ENCODE measurements at places on chromosomes 11 and 22. TPM values are rescaled to one million over a fixed set of nuclear protein-coding genes. Genes with fewer than 3 reads are reported as not detected.
A peak's percentile ranks its signal among the peaks of the same experiment; 100 is the strongest.

GRCh38 chr22:42937164-42937843, 77.6 kb downstream of the PACSIN2 start:
- DNase-seq = peak; percentile 23

GRCh38 chr22:26670459-26670858, 13.1 kb downstream of the MIAT start:
- no peak for DNase-seq

DNA sequence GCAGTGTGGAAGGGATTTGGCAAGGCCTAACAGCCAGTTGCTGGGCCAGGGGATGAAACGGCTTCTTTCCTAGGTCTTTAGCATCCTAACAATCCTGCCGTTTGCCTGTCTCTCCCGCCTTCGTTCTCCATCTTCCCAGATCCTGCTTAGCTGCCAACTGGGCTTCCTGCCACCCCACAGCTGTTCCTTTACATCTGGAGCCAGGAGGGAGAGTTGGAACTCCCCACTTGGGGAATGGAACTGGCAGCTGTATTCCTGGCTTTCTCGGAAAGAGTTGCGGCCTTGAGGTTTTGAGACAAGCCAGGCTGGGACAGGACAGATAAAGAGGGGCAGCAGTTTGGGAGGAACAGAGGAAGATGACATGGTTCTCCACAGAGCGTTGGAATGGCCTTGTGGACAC, 59.6 kb downstream of the ST3GAL4 start:
- no peak for DNase-seq

- DNase-seq = no peak
Measured at GRCh38 chr11:29025001-29025400, 916.8 kb downstream of the METTL15 start.

GRCh38 chr22:27825174-27825573, 23.6 kb upstream of the MN1 start:
- no peak for DNase-seq

The KRTAP5-8 gene
- not detected for total RNA-seq

DNA sequence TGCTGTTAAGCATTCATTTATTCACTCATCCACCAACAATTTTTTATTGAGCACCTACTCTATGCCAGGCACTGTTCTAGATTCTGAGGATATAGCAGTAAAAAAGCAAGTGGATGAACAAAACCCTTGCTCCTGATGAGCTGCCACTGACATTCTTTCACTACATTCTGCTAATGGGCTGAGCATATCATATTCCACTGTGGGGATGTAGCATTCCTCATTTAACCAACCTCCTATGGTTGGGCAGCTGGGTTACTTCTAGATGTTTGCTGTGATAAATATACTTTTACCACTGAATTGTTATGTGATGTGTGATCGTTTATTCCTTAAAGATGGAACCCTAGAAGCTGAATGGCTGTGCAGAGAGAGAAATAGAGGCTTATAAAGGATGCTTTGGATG, 176.9 kb downstream of the MN1 start:
- no peak for DNase-seq

The FOLR1 gene
- total RNA-seq = 0.92 TPM

The CARD18 gene
- not detected for total RNA-seq

- no peak for DNase-seq
Measured at GRCh38 chr11:130470832-130471706, 22.6 kb downstream of the ADAMTS15 start.

- no peak for DNase-seq
Measured at GRCh38 chr22:20615021-20615420, 107.6 kb downstream of the MED15 start.

DNA sequence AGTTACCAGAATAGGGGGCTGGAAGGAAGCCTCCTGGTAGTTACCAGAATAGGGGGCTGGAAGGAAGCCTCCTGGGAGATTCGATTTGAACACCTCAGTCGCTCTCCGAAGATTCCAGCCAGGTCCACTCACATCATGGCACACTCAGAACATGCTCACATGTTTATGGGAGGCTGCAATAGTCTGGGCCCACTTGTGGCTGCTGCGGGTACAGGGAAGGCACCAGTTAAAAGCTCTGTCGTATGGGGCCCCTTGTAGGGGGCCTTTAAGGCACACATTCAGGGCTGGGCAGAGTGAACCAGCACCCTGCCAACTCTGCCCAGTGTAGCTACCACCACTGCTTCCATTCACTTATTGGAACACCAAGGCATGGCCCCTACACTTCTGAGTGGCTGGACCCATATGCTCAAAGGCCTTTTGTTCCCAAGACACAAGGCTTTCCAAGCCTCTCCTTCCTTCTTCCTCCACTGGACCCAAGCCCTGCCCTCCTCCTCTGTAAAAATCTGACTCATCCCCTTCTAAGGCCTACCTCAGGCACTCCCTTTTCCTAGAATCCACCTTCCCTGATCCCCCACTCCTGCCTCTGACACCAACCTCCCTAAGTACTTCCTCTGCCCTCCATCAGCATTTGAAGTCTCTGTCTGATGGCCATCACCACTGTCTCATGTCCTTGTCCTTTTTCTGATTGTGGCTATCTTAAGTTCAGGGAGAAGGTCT, 28.0 kb downstream of the USP35 start:
- no peak for DNase-seq

DNA sequence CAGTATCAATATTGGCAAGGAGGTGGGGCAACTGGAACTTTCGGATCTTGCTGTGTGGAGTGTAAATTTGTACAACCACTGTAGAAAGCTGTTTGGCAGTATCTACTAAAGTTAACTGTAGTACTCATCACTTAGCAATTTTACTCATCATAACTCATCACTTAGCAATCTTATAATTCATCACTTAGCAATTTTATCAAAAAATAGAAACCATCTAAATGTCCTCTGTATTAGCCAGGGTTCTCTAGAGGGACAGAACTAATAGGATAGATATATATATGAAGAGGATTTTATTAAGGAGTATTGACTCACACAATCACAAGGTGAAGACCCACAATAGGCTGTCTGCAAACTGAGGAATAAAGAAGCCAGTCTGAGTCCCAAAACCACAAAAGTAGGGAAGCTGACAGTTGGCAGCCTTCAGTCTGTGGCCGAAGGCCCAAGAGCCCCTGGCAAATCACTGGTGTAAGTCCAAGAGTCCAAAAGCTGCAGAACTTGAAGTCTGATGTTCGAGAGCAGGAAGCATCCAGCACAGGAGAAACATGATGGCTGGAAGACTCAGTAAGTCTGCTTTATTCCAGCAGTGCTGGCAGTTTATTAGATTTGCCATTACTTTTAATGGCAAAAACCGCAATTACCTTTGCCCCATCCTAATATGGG, 92.9 kb upstream of the USP47 start:
- DNase-seq = no peak

DNA sequence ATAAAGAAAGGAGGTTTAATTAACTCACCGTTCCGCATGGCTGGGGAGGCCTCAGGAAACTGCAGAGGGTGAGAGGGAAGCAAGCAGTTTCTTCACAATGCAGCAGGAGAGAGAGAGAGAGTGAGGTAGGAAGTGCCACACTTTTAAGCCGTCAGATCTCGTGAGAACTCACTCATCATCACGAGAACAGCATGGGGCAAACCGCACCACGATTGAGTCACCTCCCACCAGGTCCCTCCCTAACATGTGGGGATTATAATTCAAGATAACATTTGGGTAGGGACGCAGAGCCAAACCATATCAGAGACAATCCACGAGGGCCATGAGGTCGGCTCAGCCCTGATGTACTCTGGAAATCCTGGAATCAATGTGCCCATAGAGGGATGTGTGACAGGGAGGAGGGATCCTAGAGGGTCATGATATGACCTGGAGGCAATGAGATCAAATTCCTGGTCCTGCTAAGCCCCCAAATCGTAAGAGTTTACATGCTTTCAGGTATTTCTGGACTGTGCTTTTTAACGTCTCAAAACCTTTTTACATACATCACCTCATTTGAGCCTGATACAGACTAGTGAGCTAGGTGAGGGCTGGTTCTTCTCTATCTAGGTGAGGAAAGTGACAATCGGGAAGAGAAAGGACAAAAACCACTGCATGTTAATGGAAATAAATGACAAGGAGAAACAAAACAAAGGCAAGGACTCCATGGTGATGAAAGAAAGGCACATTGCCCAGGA, 19.5 kb upstream of the RASSF10 start:
- no peak for DNase-seq

- DNase-seq = no peak
Measured at GRCh38 chr11:75538150-75538942, 12.6 kb upstream of the GDPD5 start.

The KRTAP5-6 gene
- total RNA-seq = not detected

GRCh38 chr11:63785823-63786222, 17.2 kb upstream of the ZFTA start:
- no peak for DNase-seq

DNA sequence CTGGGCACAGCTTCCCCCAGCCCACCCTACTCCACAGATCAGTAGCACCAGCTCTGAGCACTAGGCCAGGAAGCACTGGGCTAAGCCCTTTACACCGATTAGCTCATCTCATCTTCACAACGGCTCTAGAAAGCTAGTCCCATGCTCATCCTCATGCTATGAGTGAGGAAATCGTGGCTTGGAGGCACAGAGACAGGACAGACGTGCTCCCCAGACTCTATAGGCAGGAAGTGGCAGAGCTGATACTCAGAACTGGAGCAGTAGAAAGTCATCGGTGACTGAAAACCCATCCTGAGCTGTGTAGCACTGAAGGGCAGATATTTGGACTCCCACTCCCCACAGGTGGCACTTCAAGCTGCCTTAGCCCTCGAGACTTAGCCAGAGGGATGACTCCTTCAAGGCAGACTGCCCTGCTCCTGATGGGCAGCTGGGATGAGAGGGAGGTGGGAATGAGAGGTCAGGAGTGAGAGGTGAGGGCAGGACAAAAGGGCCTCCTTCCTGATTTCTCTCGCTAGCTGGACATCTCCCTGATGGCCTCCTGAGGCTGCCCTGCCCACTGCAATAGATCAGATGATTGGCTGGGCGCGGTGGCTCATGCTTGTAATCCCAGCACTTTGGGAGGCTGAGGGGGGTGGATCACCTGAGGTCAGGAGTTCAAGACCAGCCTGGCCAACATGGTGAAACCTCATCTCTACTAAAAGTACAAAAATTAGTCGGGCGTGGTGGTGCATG, 9.7 kb downstream of the CD5 start:
- DNase-seq = no peak

DNA sequence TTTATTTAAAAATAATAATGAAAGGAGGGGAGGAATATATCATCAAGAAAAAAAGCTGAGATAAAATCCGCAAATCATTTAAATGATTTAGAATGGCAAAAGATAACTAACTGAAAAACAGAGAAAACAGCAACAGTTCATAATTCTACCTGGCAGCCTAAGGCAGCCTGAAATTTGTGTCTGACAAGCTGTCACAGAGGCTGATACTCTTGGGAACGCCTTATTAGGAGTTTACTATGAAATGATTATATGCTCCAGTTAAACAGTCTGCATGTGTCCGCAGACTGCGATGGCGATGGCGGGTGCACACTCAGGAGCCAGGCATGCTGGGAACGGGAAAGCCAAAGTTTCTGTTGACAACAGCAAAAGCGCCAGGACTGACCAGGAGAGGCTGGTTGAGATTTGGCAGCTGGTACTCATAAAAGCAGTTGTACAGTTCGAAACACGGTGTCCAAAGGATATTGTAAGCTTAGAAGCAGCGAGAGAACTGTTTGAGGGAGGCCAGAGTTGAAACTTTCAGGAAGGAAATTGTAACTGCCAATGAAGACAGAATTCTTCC, 172.9 kb upstream of the MPPED2 start:
- no peak for DNase-seq

DNA sequence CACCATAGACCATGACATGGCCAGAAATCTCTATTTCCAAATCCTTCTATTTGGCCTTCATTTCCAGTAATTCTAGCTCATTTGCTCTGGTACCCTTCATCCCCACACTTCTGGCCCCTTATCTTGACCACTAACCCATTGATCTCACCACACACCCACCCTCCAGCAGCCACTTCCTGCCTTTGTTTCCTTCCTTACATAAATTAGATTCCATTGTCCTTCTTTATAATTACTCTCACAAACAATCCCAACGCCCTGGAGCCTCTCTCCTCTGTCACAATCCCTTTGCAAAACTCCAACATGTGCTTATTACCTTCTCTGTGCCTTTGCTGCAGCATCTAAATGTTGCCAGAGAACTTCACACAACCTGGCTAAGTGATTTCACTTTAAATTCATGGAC, 14.8 kb downstream of the APLNR start:
- no peak for DNase-seq

- peak; percentile 47 for DNase-seq
Measured at GRCh38 chr11:120564573-120565311, 53.2 kb downstream of the GRIK4 start.

GRCh38 chr11:13717331-13717730, 48.9 kb downstream of the FAR1 start:
- no peak for DNase-seq

- no peak for DNase-seq
Measured at GRCh38 chr11:12768726-12769673, 94.8 kb downstream of the TEAD1 start.

GRCh38 chr22:33923660-33924246, 3.5 kb upstream of the LARGE1 start:
- peak; percentile 69 for DNase-seq

GRCh38 chr11:119316729-119317591, at the start of gene MCAM:
TSS of gene MCAM (minus strand) at chr11:119317130. CDS start at chr11:119317101, 29 bp downstream.
- peak; percentile 69 for DNase-seq

DNA sequence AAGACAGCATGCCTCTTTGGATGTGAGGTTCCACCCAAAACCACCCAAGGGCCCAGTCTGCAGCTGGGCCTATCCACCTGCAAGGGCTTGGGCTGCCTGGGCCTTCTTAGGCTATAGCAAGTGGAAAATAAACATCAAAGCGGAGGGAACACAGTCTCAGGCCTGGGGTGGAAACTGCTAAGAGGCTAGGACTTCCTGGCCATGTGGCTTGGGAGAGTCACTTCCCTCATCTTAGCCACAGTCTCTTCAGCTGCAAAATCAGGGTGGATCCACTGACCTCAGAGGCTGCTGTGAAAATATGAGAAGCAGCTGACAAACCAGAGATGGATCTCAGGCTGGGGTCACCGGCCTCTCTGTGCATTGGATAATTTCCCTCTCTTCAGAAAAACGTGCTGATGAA, 30.6 kb upstream of the TFIP11 start:
- DNase-seq = no peak

GRCh38 chr11:34192481-34193401, 87.3 kb downstream of the NAT10 start:
- DNase-seq = no peak

The FAT3 gene
- total RNA-seq = 19.1 TPM

- DNase-seq = no peak
Measured at GRCh38 chr11:106021181-106021966, 666 bp downstream of the MSANTD4 start.

- no peak for DNase-seq
Measured at GRCh38 chr11:46071091-46071490, 50.2 kb downstream of the PHF21A start.

- DNase-seq = no peak
Measured at GRCh38 chr22:44999687-45000086, 10.1 kb downstream of the PHF21B start.

GRCh38 chr11:76666408-76666807, 4.1 kb downstream of the LRRC32 start:
- peak; percentile 46 for DNase-seq

The KRTAP5-7 gene
- not detected for total RNA-seq

The CEP126 gene
- total RNA-seq = 1.2 TPM

All from H9 (cell line).